Islet precursor cell (in vitro differentiated cells): ENCODE measurements at places on chromosomes 16 and 17.

GRCh38 chr16:72434159-72434558, 262.2 kb upstream of the PMFBP1 start:
- DNase-seq, result no peak

DNA sequence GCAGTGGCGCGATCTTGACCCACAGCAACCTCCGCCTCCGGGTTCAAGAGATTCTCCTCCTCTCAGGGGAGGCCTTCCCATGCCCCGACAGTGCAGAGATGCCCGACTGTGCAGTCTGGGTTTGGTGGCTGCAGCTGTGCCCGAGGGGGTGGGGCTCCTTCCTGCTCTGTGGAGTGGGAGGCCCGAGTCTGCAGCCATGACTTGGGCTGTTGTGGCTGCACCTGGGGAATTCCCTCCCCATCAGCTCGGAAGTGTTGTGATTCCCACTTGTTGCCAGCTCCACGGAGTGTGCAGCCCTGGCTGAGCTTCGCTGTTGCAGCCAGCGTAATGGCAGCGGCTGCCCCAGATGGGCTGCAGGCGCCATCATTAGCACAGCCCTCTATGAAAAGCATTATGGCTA, 66.4 kb upstream of the SMIM36 start:
- DNase-seq, result no peak

- DNase-seq, result no peak
Measured at GRCh38 chr17:61422116-61422799, 22.6 kb downstream of the TBX2 start.

- DNase-seq, result no peak
Measured at GRCh38 chr16:10765772-10766171, 22.1 kb downstream of the NUBP1 start.

GRCh38 chr16:20944861-20945574, 44.4 kb downstream of the LYRM1 start:
- DNase-seq, result peak; percentile 59

- peak; percentile 60 for DNase-seq
Measured at GRCh38 chr17:39750131-39751015, 12.6 kb downstream of the GRB7 start.

DNA sequence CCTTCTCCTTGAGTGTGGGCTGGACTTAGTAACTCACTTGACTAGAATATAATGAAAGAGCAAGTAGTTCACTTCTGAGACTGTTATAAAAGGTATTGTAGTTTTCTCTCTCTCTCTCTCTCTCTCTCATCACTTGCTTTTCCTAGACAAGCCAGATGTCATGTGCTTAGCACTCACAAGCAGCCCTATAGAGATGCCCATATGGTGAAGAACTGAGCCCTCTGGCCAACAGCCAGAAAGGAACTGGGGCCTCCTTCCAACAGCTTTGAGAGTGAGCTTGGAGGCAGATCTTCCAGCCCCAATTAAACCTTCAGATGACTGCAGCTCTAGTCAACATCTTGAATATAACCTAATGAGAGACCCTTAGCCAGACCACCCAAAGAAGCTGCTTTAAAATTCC, 440.5 kb downstream of the GRIN2A start:
- DNase-seq, result no peak

GRCh38 chr16:85306071-85306792, 194.0 kb upstream of the CIBAR2 start:
- DNase-seq, result peak; percentile 94

- no peak for DNase-seq
Measured at GRCh38 chr16:81537721-81538561, 93.3 kb downstream of the CMIP start.

- peak; percentile 65 for DNase-seq
Measured at GRCh38 chr17:71649941-71650350, 470.9 kb upstream of the SOX9 start.

DNA sequence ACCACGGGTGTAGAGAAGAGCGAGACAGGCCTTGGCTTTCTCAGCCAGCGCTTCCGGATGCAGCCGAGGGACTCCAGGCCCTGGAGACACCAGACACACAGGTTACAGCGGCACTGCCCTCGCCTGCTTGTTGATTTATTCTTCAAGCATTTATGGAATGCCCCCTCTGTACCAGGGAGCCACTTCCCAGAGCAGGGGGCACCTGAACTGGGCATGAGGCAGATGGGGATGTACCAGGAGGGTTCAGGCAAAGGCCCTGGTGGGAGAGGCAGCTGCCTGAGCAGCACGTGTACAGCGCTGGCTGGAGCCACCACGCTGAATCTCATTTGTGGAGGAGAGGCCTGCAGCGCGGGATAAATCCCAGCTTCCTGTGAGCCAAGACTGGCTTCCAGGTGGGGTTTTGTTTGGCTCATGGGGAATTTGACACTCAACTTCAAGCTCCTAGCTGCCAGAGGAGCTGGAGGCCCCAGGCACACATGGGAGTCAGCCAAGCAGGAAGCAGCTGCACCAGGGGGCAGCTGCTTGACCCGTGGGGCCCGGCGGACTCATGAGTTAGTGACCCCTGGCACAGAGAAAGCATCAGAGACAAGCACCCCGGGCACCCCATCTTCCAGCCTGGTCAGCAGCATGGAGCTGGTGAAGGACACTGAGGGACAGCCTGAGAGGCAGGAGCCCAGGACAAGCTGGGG, 59.7 kb downstream of the IL21R start:
- DNase-seq, result no peak

- DNase-seq, result no peak
Measured at GRCh38 chr17:20993863-20994778, 48.7 kb downstream of the USP22 start.

DNA sequence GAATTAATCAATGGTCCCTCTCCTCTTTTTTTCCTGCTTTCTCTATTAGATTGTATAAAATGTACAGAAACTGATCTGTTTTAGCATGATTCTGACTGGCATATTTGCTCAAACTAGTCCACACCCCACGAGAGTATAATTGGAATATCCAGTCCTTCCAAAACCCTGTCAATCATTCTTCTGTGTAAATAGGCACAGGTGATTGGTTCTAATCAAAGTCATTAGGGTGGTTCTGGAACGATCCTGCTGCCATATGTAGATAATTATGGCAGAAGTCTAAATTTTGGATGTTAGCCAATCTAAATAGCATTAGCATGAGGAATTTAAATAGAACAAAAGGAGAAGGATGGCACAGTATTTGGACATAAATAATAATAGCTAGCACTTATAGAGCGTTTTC, 165.7 kb downstream of the SHISA6 start:
- DNase-seq, result no peak

GRCh38 chr16:84266451-84266850, 26.6 kb upstream of the KCNG4 start:
- DNase-seq, result peak; percentile 83

GRCh38 chr16:881219-882097, 80.9 kb upstream of the GNG13 start:
- no peak for DNase-seq

GRCh38 chr16:20744922-20745440, 3.4 kb upstream of the THUMPD1 start:
- no peak for DNase-seq

GRCh38 chr17:19271780-19272357, 34.7 kb downstream of the EPN2 start:
- DNase-seq, result no peak

- DNase-seq, result peak; percentile 75
Measured at GRCh38 chr16:58515871-58516767, 802 bp downstream of the SETD6 start.

GRCh38 chr16:84507011-84507982, 2.8 kb upstream of the MEAK7 start:
- DNase-seq, result peak; percentile 37

GRCh38 chr17:76414334-76415295, 30.2 kb downstream of the SPHK1 start:
- DNase-seq, result no peak

- peak; percentile 81 for DNase-seq
Measured at GRCh38 chr17:74340470-74341023, 14.5 kb downstream of the KIF19 start.
